ENCODE measurements at places on chromosomes 2 and 18.

GRCh38 chr2:100104718-100105677, 37.4 kb downstream of the AFF3 start:
- no peak for DNase-seq

- DNase-seq, result no peak
Measured at GRCh38 chr18:37653618-37654017, 88.0 kb upstream of the CELF4 start.

DNA sequence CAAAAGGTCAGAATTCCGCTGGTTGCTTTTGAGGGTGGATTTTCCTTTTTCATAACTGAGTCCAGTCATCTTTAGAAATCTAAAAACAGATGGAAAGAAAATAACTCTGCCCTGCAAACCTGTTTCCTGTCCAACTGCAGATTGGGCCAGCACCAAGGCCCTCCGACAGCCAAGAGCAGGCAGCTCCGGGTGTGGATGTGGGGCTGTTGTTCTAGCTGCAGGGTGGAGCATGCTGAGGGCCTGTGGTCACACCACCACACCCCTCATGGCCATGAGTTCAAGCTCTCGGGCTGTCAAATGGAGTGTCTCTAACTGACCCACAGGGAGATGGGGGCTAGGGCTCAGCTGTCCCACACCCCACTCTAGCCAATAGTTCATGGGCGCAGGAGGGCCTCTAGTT, 69.3 kb upstream of the BZW1 start:
- no peak for DNase-seq

- DNase-seq, result no peak
Measured at GRCh38 chr2:139836769-139837168, 1056.6 kb upstream of the NXPH2 start.

DNA sequence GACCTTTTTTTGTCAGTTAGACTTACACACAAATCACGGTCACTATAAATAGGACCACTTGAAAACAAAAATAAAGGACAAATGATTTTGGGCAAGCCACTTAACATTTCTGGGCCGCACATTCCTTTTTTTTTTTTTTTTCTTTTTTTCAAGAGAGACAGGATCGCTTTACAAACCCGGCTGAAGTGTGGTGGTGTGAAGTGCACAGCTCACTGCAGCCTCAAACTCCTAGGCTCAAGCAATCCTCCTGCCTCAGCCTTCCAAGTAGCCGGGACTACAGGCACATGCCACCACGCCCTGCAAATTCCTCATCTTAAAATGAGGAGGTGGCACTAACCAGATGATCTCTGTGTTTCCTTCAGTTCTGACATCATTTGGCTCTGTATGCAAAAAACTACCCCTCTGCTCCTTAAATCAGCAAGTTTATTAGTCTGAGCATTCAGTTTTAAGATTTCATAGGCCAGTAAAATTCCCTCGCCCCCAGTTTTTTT, 28.3 kb upstream of the MRO start:
- no peak for DNase-seq

DNA sequence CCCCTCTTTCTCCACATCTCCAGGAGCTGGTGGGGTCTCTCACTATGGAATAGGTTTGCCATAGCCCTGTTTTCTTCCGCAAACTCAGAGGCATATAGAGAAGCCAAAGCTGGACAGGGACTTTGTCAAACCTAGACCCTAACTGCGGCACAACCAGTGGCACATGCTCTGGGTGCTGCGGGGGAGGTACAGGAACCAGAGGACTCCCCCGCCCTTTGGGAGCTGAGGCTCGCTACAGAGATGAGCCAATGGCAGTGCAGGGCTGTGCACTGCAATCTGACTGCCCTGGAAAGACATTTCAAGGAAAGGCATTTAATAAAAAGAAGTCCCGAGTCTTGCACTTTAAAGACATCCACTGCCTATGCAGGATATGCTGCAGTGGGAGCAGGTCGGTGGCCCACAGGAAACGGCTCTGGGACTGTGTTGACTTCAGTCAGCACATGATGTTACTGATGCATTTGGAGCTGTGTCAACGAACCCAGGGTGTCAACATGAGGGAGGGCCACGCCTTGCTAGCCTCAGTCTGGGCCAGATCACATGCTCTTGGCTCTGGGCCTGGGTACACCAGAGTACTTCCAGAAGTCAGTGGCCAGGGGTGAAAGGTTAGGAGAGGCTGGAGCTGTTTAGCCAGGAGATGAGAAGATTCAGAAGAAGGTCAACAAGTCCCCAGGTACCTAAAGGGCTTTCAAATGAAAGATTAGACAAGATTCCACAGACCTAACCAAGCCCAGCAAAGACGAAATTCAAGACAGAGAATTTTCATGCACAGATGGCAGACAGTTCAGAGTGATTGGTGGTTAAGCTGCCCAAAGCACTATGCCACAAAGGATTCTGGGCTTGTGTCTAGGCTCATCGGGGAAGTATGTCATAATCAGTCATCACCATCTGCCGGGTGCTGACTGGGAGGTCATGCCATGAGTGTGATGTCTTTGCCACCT, 8.2 kb downstream of the SLC35F6 start:
- no peak for DNase-seq

GRCh38 chr18:79294235-79294634, 101.5 kb upstream of the NFATC1 start:
- no peak for DNase-seq

DNA sequence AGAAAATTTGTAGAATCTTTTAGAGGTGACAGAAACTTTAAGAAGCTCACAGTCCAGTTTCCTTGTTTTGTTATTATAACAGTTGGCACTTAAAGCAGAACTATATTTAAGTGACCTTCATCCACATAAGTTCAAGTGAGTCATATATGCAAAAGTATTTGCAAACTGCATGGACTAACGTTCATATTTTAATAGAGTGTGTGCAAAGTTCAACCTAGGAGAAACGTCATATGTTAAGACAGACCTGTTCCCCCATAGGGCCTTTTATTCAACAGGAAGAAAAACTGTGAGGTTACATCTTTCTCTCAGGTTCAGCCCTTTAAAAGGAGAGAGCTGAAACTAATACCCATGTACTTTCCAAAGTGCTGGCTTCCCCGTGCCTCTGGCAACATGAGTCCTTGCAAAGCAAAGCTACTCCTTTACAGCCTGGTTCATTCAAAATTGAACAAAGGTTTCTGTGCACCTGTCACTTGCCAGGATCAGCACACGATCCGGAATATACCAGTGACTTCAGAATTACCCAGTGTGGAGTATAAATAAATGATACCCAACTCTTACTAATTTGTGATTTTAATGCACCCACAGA, 280.0 kb upstream of the RAB12 start:
- no peak for DNase-seq

DNA sequence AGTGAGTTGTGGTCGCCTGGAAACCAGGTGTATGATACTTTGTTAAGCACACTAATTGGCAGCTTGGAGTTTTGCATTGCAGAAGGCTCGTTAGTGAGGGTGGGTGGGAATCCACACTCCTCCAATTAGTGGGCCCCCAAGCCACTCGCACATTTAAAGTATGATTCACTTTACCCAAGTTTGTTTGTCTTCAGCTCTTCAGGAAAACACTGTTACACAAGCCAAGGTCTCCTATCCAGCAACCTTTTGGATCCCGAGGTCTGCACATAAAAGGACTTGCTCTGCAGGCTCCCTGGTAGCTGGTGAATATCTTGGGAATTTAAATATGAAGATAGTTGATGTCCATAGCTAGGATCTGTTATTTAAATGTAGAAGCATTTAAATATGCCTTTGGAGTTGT, 66.1 kb downstream of the NPAS2 start:
- DNase-seq, result no peak

- DNase-seq, result no peak
Measured at GRCh38 chr2:82314836-82315472, 2010.4 kb upstream of the LRRTM1 start.

DNA sequence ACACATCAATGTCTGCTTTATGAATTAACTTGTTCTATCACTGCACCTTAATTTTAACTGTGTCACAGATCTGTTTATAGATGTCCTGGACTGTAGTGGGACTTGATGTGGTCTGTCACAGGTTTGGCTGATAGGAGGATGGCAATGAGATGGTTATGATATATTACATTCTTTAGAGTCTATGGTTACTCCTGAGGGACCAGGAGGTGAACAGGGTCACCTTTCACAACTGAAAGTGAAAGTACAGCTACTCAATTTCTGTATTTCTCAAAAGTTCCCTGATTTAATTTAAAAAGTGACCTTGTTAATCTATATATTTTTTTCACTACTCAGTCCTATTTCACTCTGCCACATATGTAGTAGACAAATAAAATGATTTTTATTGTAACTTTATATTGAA, 1284.1 kb upstream of the GYPC start:
- DNase-seq, result no peak

GRCh38 chr2:48605482-48606175, 12.0 kb upstream of the GTF2A1L start:
- no peak for DNase-seq

Measured in stimulated activated CD8-positive, alpha-beta memory T cell treated with anti-CD3 and anti-CD28 coated beads, Interleukin-12 subunit alpha, Interleukin-12 subunit beta, amount 100 ng/mL, for 1 hour (primary cell).